Eye (tissue), 1 donor: ENCODE measurements at places on chromosomes 1 and 21.
A peak's percentile ranks its signal among the peaks of the same experiment; 100 is the strongest.

GRCh38 chr1:200035397-200035955 lies 8.0 kb downstream of the NR5A2 start:
- no peak for DNase-seq

DNA sequence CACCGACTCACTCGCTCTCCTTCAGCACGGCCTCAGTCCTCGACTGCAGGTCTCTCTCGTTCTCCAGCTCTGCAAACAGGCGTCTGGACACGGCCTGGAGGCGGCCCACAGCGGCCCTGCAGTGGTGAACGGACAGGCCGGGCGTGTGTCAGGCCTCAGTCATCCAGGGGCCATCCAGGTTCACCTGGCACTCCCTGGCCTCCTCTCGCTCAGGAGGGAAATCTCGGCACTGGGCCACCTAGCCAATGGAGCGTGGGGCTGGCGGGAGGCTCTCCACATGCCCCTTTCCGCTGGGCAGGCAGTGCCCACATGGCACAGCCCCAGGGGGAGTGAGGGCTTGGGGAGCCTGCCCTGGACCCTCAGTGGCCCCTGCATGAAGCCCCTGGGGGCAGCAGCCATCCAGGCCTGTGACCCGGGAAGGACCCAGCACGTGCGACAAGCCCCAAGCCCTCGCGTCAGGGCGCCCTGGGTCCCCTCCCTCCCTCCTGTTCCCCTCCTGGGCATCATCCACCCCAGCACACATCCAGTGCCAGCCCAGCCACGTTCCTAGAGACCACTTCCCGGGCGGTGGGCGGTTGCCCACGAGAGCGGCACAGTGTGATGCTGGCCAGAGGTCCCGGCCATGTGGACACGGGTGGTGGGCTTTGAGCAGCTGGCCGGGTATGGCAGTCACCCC lies 18.1 kb downstream of the CFAP74 start:
- no peak for DNase-seq

GRCh38 chr1:108048301-108049177 lies 83.6 kb upstream of the VAV3 start:
- DNase-seq, result no peak

DNA sequence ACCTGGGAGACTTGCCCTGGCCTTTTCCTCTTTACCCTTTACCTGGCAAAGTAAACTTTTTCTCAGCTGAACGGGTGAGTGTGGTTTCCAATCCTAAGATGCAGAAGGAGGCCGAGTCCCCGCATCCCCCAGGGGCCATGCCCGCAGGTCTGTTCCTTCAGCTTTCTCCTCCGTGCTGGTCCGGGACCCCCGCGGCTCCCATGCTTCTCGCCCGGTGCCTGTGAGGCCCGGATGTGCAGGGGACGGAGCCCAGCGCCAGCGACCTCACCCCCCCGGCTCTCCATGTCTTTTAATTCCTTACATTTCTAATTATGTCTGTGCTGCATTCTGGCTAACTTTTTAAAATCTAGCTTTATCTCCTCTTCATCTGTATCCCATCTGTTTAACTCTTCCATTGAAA lies 21.5 kb upstream of the SCYL3 start:
- no peak for DNase-seq

DNA sequence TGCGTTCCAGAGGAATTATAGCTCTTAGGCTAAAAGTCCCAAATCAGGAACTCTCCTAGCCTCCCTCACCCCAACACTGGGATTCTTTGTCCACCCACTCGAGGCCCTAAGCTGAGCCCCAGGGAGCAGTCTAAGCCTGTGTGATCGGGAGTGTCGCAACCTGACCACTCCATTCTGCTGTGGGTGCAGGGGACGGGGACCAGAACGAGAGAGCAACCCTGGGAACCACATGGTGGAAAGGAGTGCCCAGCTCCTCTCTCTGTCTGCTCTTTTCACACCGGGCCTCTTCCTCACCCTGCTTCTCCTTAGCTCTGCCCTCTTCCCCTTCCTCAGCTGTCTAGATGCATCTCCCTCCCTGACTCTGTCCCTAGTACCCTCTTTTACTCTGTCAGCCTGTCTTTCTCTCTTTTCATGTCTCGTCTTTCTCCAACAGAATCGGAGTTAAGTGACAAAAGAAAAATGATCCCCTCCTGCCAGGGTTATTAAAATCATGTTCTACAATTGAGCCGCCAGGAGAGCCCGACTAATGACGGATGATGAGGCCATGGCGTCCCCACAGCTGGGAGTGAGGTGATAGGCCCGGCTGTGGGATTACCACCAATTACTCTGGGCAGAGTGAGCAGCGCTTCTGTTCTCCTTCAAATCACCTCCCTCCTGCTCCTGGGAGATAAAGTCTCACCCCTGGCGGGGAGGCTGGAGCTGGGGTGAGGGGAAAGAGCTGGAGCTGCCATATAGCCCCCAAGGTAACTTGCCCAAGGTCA lies 34.5 kb upstream of the CSF3R start:
- DNase-seq, result peak; percentile 45
